ENCODE measurements at places on chromosomes 1 and 21.

GRCh38 chr1:30103708-30104411, 619.5 kb downstream of the MATN1 start:
- DNase-seq, result no peak

- no peak for DNase-seq
These were observed 357.1 kb downstream of the DISC1 start for GRCh38 chr1:231983588-231984193.

DNA sequence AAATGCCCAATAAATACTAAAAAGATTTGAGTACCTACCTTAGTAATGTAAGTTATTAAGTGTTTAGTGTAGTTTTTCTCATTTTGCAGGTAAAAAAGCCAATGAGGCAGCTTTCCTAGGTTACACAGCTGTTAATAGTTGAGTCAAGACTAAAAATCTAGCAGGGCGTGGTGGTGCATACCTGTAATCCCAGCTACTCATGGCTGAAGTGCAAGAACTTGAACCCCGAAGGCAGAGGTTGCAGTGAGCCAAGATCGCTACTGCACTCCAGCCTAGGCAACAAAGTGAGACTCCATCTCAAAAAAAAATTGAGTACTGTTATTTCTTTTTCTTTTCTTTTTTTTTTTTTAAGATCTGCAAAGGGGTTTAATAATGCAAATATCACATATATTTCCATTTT, 7.7 kb downstream of the YBX1 start:
- no peak for DNase-seq

- DNase-seq, result peak; percentile 42
These were observed 27.8 kb downstream of the ZBTB17 start for GRCh38 chr1:15948091-15948591.

- DNase-seq, result no peak
These were observed 908 bp downstream of the DDI2 start for GRCh38 chr1:15618077-15618654.

DNA sequence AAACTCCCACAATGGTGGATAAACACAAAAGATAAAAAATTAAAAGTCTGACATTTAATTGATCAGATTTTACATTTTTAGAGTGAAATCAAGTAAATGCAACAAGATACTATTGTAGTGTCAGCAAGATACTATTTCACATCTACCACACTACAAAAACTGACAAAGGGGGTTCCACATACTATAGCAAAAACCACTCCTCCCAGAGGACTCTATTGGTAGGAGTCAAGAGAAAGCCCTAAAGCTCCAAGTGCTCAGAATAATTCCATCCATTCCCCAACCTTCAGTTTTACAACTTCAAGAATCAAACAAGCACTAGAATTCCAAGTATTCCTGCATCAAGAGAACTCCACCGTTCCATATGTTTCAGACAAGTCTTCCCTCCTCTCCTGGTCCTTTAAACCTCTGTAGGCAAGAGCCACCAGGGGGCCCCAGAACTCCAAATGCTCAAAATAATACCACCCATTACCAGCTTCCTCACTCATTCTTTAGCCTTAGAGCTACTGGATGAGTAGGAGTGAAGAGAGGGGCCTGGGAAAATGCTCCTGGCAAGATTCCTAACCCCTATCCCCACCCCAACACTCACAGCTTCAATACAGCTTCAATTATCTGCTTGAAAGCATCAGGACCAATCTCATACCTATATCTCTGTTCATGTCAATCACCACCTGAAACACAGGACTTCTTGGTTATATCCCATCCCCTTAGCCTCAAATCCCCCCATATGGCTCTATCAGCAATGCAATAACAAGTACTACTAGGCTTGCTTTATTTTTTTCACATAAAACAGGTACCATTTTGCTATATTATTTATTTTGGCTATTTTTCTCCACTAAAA, 9.9 kb downstream of the TOR1AIP2 start:
- DNase-seq, result peak; percentile 54

DNA sequence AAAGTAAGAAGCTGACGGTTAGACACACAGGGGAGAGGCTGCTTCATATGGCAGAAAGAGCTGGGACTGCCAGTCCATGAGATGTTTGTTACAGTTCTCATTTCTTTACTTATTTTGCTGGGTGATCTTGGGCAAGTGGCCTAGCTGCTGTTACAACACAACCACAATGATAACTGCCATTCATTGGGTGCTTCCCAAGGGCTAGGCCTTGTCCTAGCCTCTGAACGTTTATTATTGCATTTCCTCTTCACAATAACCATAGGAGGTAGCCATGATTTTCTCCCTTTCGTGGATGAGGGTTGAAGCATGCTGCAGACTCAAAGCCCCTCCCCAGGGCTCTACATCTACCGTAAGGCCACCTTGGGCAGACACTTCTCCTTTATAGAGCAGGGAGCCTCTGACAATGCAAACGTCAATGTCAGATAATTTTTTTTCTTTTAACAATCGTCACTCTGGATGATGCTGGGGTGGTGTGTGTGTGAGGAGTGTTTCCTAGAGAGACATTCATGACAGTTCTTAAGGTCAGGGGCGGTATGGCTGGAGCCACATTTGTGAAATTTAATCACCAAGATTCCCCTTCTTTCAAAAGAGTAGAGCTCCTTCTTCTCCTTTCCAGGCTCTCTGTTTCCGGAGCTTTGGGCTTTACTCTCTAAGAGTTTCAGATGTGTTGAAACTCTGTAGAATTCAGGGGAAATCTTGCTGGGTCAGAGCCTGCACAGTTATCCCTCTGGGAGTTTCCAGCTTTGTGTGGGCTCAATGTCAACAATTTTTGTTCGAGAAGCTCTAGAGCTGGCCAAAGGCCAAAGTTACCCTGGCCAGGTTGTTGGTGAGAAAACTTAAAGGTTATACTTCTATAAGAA, 138.5 kb upstream of the SGIP1 start:
- no peak for DNase-seq

- no peak for DNase-seq
These were observed 37.9 kb downstream of the RLF start for GRCh38 chr1:40199126-40199525.

DNA sequence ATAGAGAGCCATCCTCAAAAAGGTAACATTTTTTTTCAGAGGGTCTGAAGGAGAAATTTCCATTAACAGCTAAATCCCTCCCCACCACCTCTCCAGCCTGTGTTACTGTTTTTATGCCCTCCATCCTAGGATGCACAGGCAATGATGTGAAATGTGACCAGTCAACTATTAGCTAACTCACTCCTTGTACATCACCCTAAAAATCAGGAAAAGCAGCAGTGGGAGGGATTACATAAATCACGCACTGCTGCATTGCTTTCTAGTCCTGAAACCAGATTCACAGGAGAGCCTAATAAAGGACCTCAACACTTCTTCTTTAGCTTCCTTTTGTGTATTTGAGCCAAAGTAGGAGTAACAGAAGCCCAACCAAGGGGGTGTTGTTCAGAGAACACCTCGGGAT, 66.3 kb downstream of the LMO4 start:
- DNase-seq, result no peak

DNA sequence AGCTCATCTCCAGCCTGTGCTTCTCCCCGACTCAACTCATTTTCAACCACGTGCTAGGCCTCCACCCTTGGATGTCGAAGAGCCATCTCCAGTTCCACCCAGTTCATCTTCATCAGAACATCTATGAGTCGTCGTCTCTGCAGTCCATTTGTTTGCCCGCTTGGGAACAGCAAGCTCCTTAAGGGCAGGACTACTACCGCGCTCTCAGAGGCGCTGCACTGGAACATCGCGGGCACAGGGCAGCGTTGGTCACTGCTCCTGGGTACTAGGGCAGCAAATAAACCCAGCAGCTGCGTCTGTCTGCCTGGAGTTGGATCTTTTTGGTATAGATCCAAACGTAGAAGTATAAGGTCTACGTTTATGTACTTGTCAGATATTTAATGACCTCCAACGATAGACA, 478 bp upstream of the PRDM2 start:
- DNase-seq, result peak; percentile 13

GRCh38 chr1:246099570-246099969, 407.5 kb downstream of the SMYD3 start:
- no peak for DNase-seq

DNA sequence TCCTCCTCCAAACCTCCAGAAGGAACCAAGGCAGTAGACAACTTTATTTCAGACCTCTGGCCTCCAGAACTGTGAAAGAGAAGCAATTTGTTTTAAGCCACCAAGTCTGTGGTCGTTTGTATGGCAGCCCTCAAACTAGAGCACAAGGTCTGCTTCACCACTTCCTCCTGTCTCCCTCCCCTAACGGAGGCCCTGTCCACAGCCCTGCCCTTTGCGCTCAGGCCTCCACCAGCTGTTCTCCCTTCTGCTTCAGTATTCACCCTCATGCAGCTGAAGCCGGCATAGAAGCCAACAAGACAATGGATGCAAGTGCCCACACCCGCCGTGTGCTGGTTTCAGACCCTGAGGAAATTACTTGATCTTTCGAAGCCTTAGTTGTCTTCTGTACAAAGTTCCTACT, 364.1 kb downstream of the HHAT start:
- DNase-seq, result no peak

DNA sequence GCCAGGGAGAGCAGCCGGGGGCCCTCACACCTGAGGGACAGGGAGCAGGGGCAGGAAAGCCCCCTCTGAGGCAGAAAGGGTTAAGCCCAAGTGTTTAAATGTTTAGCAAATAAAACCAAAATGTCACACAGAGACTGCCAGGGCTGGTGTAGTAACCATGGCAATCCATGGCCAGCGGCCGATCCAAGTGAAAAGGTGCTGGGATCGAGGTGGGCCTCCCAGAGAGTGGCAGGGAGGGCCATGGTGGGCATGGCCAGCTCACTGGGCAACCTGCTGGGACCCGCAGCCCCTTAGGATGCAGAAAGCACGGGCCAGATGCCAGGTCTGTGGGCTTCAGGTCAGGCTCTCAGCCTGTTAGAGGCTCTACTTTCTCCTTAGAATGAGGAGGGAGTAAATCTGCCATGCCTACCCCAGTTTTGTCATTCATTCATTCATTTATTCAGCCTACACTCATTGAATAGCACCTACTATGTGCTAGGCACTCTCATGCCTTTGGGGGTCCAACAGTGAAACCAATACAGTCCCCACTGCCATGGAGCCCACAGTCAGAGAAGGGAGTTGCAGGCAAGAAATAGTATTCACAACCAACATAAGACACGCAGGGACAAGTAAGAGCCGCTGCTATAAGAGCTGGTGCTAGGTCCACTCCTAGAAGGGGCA, 56.1 kb downstream of the KCNN3 start:
- no peak for DNase-seq

DNA sequence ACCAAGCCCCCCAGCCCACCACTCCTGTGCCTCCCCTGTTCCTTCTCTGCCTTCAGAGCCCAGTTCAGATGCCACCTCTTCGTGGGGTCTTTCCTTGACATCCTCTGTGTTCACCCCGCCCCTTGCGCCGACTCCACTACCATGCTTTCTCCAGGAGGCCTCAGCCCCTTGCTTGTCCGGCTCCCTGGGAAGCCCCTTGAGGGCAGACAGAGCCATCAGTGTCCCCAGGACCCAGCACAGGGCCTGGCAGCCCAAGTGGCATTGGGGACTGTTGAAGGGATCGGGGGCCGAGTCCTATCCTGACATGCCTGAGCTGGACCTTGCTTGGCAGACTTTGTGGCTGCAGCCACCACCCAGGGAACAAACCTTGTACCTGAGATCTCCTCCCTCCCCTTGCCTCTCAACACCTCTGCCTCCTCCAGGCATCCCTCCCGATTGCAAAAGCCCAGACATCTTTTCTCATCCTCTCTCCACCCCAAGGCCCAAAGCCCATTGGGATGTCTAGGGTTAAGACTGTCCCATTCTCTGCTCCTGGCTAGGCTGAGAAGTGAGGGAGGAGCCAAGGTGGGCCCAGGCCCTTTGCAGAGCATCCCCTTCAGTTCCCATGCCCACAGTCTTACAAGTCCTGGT, 3.4 kb downstream of the CLDN19 start:
- no peak for DNase-seq

GRCh38 chr1:88104236-88104635, 579.8 kb upstream of the PKN2 start:
- DNase-seq, result no peak
